ENCODE measurements at places on chromosomes 16 and 17. TPM values are rescaled to one million over a fixed set of nuclear protein-coding genes. Genes with fewer than 3 reads are reported as not detected.

- no peaks in the 10 kb centered on the region for H3K27me3 ChIP-seq
- H3K36me3 ChIP-seq = no peaks in the 10 kb centered on the region
- no peak for DNase-seq
- H3K27ac ChIP-seq = no peak overlapping the region
- H3K4me3 ChIP-seq = no peak overlapping the region
Observed at GRCh38 chr17:36920032-36921005, 17.0 kb upstream of the LHX1 start.

GRCh38 chr17:57752031-57752905, 7.2 kb upstream of the CCDC182 start:
- H3K4me1 ChIP-seq = no peaks in the 10 kb centered on the region
- no peak overlapping the region for H3K4me3 ChIP-seq
- H3K27ac ChIP-seq = no peak overlapping the region
- no peaks in the 10 kb centered on the region for H3K36me3 ChIP-seq
- no peak for DNase-seq
- no peaks in the 10 kb centered on the region for H3K27me3 ChIP-seq

- DNase-seq = no peak
- no peak overlapping the region for H3K4me3 ChIP-seq
- peaks cover 1% of the 10 kb centered on the region for H3K27me3 ChIP-seq
- no peak overlapping the region for H3K27ac ChIP-seq
- H3K36me3 ChIP-seq = no peaks in the 10 kb centered on the region
- no peaks in the 10 kb centered on the region for H3K4me1 ChIP-seq
Observed at GRCh38 chr17:40846515-40847144, 20.4 kb downstream of the KRT12 start.

The KRTAP4-16 gene
- total RNA-seq = not detected

DNA sequence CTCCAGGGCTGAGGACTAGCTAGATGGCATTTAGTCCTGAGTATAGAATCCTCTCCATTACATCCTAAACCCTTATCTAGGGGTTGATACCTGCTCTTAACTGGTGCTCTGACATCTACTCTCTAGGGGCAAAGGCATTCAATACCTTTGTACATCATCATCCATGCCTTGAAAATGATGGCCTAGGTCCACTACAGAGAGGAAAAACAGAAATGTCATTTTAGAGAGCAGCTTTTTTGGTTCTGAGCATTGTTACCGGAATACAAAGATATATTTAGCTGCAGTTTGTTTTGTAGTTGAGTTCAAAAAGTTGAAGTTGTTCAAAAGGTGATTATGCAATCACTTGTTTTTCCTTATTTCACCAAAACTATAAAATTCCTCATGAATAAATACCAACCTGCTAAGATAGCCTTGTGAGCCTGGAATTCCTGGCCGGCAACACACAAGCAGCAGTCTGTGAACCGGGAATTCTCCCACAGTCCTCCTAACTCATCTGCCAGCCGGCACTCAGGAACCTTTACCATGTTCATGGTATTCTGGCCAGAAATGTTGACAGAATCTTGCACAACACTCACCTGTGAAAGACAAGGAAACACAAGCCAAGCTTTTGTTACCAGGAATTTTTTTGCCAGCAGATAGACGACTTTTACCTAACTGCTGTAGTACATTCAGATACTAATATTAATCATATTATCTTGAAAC, 35.4 kb downstream of the NXPH3 start:
- H3K36me3 ChIP-seq = peaks cover 4% of the 10 kb centered on the region
- DNase-seq = no peak
- H3K4me1 ChIP-seq = peaks cover 2% of the 10 kb centered on the region
- no peaks in the 10 kb centered on the region for H3K27me3 ChIP-seq
- peak overlapping the region; percentile 87 for H3K27ac ChIP-seq

- DNase-seq = no peak
- no peak overlapping the region for H3K27ac ChIP-seq
- H3K27me3 ChIP-seq = no peaks in the 10 kb centered on the region
Observed at GRCh38 chr17:68628576-68628957, 27.4 kb upstream of the FAM20A start.

The IL17C gene
- total RNA-seq = not detected

The DNAAF1 gene
- total RNA-seq = 0.19 TPM

- no peak overlapping the region for H3K4me3 ChIP-seq
- no peaks in the 10 kb centered on the region for H3K4me1 ChIP-seq
- no peaks in the 10 kb centered on the region for H3K36me3 ChIP-seq
- DNase-seq = no peak
- no peaks in the 10 kb centered on the region for H3K27me3 ChIP-seq
Observed at GRCh38 chr17:36773039-36773438, 164.2 kb upstream of the LHX1 start.

The KCNAB3 gene
- total RNA-seq = 1.9 TPM

- no peak overlapping the region for H3K27ac ChIP-seq
- H3K4me1 ChIP-seq = no peaks in the 10 kb centered on the region
- DNase-seq = no peak
- no peaks in the 10 kb centered on the region for H3K36me3 ChIP-seq
Observed at GRCh38 chr17:40952661-40953060, 14.1 kb downstream of the KRT39 start.

- H3K4me3 ChIP-seq = no peak overlapping the region
- no peaks in the 10 kb centered on the region for H3K27me3 ChIP-seq
- H3K4me1 ChIP-seq = no peaks in the 10 kb centered on the region
- no peaks in the 10 kb centered on the region for H3K36me3 ChIP-seq
Observed at GRCh38 chr17:72640415-72641165, 451.9 kb downstream of the SLC39A11 start.

DNA sequence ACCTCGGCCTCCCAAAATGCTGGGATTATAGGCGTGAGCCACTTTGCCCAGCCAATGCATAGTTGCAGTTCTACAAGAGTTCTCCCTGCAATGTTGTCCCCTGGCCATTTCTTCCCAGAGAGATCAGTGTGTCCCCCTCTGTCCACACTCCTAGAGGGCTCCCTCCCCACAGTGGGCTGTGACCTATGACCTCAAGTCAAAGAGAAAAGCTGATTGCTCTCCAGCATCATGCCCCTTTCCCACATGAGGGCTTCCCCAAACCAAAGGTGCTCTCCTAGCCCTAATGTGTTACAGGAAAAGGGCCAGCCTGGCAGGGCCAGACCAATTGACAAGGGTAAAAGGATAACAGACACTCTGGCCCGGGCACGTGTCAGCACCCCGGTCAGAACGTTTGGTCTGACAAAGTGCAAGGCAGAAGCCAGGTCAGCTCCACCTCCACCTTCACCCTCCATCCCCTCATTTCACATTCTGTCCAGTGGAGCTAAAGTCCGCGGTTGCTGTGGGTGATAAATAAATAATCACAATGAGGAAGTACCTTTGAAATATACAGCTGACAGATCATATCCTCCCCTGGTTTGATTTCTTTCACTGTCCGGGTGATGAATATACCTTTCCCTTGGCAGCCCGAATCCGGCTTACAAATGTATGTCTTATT, 17.8 kb downstream of the TTLL6 start:
- no peak overlapping the region for H3K27ac ChIP-seq
- no peaks in the 10 kb centered on the region for H3K4me1 ChIP-seq
- no peak for DNase-seq

GRCh38 chr17:57243171-57243622, 13.1 kb upstream of the MSI2 start:
- H3K4me1 ChIP-seq = peaks cover 3% of the 10 kb centered on the region
- H3K27me3 ChIP-seq = no peaks in the 10 kb centered on the region
- DNase-seq = peak; percentile 65

The MFSD6L gene
- total RNA-seq = 0.19 TPM

DNA sequence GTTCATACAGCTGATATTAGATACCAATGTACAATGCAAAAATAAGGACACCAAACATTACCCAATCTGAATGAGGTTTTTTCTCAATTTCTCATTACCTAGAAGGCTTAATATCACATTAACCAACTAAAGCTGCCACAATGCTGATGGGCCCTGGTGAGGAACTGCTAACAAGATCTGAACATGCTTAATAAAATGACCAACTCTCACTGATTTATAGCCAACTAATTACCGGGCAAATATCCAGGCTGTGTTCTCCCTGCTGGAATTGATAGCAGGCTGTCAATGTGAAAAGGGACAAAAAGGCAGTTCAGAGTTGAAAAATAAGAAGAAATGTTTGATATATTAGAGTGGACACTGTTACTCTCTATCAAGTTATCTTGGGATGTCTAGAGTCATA, 124.6 kb downstream of the TOX3 start:
- no peak overlapping the region for H3K27ac ChIP-seq
- H3K4me3 ChIP-seq = no peak overlapping the region
- DNase-seq = no peak
- no peaks in the 10 kb centered on the region for H3K36me3 ChIP-seq

GRCh38 chr17:15398291-15398690, 56.9 kb upstream of the TEKT3 start:
- no peak overlapping the region for H3K27ac ChIP-seq
- H3K36me3 ChIP-seq = no peaks in the 10 kb centered on the region
- no peak overlapping the region for H3K4me3 ChIP-seq
- DNase-seq = no peak
- H3K27me3 ChIP-seq = no peaks in the 10 kb centered on the region
- H3K4me1 ChIP-seq = no peaks in the 10 kb centered on the region

- no peak for DNase-seq
- H3K4me1 ChIP-seq = no peaks in the 10 kb centered on the region
- H3K4me3 ChIP-seq = no peak overlapping the region
- no peaks in the 10 kb centered on the region for H3K27me3 ChIP-seq
Observed at GRCh38 chr17:43945074-43945829, 3.0 kb upstream of the PPY start.

The CA7 gene
- not detected for total RNA-seq

The CHD3 gene
- 73.1 TPM for total RNA-seq

- H3K4me1 ChIP-seq = peaks cover 7% of the 10 kb centered on the region
- no peak overlapping the region for H3K4me3 ChIP-seq
- no peaks in the 10 kb centered on the region for H3K36me3 ChIP-seq
- H3K27ac ChIP-seq = no peak overlapping the region
- no peak for DNase-seq
- H3K27me3 ChIP-seq = no peaks in the 10 kb centered on the region
Observed at GRCh38 chr16:72985148-72985941, 62.6 kb downstream of the ZFHX3 start.

GRCh38 chr17:81961521-81962498, 823 bp upstream of the NOTUM start:
- no peak overlapping the region for H3K27ac ChIP-seq
- H3K36me3 ChIP-seq = no peaks in the 10 kb centered on the region
- no peaks in the 10 kb centered on the region for H3K27me3 ChIP-seq
- DNase-seq = no peak

The SLC47A1 gene
- total RNA-seq = 7.3 TPM

DNA sequence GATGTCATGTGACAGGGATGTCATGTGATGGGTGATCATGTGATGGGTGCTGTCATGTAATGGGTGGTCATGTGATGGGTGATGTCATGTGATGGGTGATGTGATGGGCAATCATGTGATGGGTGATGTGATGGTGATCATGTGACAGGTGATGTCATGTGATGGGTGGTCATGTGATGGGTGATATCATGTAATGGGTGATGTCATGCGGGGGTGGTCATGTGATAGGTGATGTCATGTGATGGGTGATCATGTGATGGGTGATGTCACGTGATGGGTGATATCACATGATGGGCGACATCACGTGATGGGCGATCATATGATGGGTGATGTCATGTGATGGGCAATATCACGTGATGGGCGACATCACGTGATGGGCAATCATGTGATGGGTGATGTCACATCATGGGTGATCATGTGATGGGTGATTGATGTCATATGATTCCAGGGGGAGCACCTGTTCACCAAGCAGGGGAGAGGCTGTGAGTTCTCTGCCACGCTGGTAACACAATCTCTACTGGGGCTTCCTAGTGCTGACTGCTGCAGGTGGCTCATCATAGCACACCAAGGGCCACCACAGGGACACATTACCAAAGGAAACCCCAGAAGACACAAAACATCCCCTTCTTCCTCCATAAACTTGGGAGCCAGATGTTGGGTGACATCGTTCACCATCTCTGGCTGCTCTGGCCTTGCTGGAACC, 16.5 kb downstream of the CD300LB start:
- no peaks in the 10 kb centered on the region for H3K27me3 ChIP-seq
- no peaks in the 10 kb centered on the region for H3K36me3 ChIP-seq
- H3K27ac ChIP-seq = no peak overlapping the region
- H3K4me3 ChIP-seq = no peak overlapping the region
- H3K4me1 ChIP-seq = no peaks in the 10 kb centered on the region

GRCh38 chr17:2615882-2616281, 22.4 kb downstream of the PAFAH1B1 start:
- no peak overlapping the region for H3K27ac ChIP-seq
- no peak for DNase-seq
- H3K4me1 ChIP-seq = peaks cover 2% of the 10 kb centered on the region
- no peak overlapping the region for H3K4me3 ChIP-seq
